Adrenal gland (tissue), 19 donors: ENCODE measurements at places on chromosomes 5 and 9. TPM values are rescaled to one million over a fixed set of nuclear protein-coding genes. Genes with fewer than 3 reads are reported as not detected.

DNA sequence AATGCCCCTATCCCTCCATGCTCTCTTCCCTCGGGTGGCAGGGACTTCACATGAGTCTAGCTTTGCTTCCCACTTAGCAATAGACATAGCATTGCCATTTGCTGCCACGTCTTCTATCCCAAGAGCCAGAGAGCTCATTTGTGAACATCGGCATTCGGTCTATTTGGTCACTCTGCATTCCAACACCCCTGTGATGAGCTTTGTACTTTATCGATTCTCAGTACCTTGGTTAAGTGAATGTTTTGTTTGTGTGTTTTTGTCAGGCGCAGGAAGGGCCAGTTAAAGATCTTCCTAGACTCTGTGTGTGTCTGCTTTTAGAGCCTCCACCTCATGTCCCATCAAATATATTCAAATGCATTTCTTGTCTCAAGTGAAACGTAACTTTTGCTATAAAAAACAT lies 141.7 kb downstream of the TARS1 start:
- DNase-seq, result no peak

SCGB3A1 gene
- total RNA-seq, result not detected

OLFM1 gene
- 10.8 TPM for total RNA-seq

SOHLH1 gene
- total RNA-seq, result not detected
